NCI-H1105 (cell line): ENCODE measurements at places on chromosomes 3 and 15.

- no peak for DNase-seq
Measured at GRCh38 chr3:128051459-128051836, 789 bp upstream of the SEC61A1 start.

DNA sequence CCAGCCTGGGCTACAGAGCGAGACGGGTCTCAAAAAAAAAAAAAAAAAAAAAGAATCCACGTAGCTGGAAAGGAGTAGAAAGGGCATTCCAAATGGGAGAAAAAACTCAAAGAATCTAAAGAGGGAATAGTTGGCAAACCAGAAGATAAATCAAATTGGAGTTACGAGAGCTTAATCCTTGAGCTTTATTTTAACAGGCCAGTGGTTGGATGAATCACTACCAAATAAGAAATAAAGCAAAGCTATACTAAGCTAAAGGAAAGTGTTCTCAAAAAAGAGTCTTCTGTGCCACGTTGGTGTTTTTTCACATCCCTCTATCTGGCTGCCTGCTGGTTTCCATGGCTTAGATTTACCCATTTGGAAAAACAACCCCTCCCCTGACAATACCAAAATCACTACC lies 14.0 kb downstream of the VGLL4 start:
- no peak for DNase-seq

- DNase-seq = no peak
Measured at GRCh38 chr3:25604107-25604805, 60.5 kb downstream of the TOP2B start.

- no peak for DNase-seq
Measured at GRCh38 chr3:150421799-150422548, 13.9 kb downstream of the TSC22D2 start.

DNA sequence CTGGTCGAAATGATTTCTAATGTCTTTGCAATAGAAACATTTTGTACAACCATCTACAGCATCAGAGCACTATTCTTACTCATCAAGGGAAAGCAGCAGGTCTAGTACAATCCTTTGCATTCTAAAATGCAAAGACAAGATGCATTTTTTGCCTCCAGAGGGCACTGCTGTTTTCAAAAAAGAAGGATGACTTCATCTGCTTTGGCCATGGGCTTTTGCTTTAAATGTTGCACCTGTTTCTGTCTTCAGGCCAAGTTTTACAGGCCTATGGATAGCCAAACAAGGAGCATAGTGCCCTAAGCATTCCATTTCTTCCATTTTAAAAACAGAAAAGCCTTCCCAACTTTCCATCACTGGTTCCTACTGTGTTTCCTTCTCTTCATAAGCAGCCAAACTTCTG lies 3.4 kb downstream of the PARP9 start:
- DNase-seq = peak; percentile 58

DNA sequence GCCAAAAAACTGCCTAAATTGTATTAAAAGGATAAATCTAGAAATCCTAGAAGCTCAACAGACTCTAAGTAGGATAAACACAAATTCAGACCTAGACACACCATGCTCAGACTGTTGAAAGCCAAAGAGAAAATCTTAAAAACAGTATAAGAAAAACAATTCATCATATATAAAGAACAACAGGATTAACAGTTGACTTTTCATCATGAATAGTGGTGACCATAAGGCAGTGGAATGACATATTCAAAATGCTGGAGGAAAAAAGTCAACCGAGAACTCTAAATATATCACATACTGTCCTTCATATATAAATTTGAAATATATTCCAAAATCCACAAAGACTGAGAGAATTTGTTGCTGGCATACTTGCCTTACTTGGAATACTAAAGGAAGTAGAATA lies 77.3 kb downstream of the CEP152 start:
- DNase-seq = no peak
